Cerebellar nuclear complex (tissue), 1 donor: ENCODE measurements at places on chromosomes 5 and 9.

DNA sequence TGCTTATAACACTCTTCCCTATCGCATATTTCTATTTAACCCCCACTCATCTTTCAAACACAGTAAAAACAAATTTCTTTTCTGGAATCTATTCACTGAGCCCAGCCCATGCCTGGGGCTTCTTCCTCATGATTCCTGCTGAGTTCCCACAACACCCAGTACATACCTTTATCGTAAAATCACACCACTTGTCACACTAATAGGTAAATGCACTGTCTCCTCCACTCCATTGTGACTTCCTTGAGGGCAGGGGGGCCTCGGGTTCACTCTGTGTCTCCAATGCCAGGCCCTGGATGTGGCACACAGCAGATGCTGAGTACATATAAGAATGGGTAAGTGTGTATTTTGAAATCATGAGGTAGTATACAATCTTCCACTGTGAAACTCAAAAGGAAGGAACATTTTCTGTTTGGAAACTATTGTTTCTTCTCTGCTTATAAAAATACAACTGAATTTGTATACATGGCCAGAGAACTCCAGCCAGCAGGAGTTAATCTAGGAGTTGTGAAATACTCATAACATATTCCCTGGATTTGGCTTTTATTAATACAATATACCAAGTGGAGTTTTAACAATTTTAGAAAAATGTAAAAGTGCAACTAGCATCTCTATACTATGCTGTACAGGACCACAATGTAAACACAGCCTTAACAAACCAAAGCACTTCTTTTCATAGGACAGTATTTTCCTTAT is 7.2 kb downstream of the PLK2 start:
- DNase-seq: no peak

DNA sequence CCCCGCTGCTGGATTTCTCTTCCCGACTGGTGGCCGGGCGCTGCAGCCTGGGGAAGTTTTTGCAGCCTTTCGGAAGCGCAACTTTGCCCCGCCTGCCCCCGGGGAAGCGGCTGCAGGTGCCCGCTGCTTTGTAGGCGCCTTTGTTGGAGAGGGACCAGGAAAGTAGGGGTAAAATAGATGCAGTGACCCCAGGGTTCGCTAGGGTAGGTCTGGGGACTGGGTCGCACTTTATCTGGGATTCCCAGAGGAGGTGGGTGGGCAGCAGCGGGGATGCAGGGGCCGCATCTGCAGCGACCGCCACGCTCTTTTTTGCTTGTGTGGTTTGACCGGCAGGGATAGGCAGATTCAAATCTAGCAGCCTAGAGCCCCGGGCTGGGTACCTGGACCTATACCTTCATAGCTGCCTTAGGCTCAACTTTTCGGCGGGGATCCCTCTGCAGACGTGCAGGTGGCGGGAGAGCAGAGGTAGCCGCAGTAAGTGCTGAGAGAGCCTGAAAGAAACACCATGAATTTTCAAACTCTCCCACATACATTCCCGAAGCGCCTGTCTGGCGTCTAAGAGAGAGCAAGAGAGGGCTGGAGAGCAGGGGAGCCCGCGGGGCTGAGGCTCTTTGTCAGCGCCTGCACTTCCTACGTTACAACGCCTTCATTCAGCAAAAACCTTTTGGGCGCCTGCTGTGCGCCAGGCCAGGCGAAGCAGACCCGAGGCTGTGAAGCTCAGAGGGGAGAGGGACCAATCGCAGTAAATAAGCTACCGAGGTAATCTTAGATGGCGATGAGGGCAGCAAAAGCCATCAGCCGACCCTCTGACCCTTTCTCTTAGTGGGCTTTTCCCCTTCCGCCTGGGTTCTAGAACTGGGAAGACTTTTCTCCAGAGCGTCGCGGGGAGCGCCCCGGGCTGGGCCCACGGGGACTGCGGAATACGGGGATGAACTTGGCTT is 642 bp downstream of the SV2C start:
- DNase-seq: no peak

DNA sequence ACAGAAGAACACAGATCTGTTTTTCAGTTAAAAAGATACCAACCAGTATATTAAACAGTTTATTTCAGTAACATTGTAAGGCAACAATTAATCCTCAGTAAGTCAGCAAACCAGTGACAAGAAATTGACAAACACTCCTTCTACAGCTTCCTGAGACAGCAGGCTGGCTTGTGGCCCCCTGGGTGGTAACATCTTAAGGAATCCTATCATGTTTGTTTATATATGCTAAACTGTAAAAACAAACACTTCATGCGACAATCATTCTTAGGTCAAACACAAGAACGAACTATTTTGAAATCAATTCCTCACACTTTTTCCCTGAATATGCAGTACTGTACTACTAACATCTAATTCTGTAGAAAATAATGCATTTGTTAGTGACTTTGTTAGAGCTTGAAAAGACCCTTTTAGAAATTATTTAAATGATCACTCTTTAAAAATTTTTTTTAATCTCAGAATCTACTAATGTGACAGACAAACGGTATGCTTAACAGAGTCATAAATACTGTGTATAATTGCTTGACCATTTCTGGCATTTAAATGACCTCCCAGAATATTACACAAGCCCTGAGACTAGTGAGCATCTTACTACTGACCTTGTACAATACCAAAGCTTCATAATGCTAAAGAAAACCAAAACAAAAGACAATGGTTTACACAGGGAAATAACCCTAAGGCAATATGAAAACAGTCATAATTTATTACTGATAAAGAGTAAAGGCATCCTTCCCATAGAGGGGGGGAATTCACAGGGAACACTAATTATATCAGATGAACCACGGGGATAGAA is 48.2 kb downstream of the ERMP1 start:
- DNase-seq: no peak

DNA sequence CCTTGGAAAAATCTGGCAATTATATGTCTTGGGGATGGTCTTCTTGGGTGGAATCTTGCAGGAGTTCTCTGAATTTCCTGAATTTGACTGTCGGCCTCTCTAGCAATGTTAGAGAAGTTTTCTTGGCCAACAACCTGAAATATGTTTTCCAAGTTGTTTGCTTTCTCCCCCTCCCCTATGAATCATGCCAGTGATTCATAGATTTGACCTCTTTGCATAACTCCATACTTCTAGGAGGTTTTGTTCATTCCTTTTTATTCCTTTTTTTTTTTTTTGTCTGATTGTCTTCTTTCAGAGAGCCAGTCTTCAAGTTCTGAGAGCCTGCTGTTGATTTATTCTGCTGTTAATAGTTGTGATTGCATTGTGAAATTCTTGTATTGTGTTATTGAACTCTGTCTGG is 56.7 kb upstream of the SLC44A1 start:
- no peak for DNase-seq

DNA sequence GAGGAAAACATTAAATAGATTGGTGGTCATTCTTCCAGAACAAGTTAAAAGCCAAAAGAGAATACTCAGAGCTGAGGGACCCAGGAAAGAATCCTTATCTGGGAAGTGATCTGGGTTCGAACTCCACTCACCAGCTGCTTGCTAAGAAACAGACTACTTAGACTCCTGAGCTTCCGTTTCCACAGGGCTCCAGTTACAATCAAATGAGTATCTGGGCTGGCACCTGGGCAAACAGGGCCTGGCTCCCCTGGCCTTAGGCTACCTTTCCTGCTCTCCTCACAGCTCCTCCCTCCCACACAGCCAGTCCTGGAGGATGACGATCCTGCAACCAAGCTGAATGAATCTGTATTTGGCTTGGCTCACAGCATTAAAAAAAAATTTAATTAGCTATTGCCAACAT is 2.5 kb downstream of the MAPK9 start:
- DNase-seq: no peak

- no peak for DNase-seq
Measured at GRCh38 chr9:83011611-83012010, 51.3 kb downstream of the RASEF start.

DNA sequence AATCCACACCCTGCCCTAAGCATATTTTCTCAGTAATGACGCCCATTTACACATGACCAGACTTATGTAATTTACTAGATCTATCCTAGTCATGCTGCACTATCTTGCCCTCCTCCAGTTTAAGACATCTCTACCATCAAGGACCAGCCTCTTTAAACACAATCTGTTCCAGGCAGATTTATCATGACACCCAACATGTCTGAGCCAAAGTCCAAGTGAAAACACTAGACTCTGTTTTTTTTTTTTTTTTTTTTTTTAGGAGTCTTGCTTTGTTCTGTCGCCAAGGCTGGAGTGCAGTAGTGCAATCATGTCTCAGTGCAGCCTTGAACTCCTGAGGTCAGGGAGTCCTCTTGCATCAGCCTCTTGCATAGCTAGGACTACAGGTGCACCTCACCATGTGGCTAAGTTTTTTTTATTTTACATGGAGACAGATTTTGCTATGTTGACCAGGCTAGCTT is 354.6 kb downstream of the ARRDC3 start:
- DNase-seq: no peak

- DNase-seq: no peak
Measured at GRCh38 chr5:156826150-156826549, 23.9 kb upstream of the PPP1R2B start.

GRCh38 chr5:38780945-38781344 is 64.9 kb upstream of the OSMR start:
- no peak for DNase-seq

DNA sequence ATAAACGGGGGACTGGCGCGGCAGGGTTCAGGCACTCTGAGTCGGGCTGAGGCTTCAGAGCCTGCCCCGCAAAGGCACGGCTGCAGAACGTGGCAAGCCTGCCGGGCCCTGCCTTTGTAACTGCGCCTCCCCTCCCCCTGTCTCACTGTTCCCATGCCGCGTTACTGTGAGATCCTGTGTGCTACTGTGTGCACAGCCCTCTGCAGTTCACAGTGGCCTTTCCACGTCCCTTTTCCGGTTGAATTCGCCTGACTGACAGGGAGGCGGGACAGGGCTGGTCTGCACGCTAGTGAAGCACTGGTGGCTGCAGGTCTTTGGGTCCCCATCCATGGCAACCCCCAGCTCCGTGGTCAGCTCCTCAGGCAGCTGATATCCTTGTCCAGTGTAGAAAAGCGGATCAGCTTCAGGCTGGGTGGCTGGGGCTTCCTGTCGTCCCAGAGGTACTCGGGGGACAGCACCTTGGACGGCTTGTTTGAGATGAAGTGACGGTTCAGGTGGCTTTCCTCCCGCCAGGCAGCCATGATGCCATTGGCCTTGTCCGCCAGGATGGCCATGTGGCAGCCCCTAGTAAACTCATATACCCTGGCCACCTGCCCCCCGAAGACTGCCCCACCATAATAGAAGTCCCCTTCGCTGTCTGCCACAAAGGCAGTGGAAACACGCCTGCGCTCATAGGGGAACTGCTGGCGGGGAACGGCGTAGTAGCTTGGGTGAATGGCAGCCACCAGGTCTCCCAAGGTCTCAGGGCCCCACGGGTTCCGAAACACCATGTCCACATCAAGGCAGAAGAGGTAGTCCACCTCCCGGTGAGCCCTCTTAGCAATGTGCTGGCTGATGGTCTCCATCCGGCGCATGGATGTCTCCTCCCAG is 10.3 kb downstream of the GBGT1 start:
- DNase-seq: no peak

DNA sequence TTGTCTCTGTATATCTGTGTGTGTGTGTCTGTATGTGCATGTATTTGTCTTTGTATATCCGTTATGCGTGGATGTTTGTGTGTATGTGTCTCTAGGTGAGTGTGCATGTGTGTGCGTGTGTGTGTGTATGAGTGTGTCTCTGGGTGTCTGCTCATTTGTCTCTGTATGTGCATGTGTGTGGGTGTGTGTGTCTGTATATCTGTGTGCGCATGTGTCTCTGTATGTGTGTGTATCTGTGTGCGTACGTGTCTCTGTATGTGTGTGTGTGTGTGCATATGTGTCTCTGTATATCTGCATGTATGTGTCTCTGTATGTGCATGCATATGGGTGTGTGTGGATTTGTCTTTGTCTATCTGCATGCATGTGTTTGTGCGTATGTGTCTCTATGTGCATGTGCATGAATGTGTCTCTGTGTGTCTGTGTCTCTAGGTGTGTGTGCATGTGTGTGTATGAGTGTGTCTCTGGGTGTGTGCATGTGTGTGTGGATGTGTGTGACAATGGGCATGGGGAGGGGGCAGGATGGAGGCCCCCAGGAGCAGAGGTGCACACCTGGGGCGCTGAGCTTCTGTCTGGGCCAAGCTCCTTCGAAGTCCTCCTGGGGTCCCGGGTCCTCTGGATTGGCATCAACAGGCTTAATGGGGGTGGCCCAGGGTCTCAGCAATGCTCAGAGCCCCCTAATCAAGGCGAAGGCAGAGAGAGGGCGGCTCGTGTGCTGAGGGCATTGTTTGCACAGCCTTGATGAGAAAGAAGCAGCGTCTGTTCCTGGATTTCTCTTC is 373.4 kb upstream of the IRX4 start:
- no peak for DNase-seq

- no peak for DNase-seq
Measured at GRCh38 chr9:99296291-99296951, 74.3 kb downstream of the SEC61B start.

DNA sequence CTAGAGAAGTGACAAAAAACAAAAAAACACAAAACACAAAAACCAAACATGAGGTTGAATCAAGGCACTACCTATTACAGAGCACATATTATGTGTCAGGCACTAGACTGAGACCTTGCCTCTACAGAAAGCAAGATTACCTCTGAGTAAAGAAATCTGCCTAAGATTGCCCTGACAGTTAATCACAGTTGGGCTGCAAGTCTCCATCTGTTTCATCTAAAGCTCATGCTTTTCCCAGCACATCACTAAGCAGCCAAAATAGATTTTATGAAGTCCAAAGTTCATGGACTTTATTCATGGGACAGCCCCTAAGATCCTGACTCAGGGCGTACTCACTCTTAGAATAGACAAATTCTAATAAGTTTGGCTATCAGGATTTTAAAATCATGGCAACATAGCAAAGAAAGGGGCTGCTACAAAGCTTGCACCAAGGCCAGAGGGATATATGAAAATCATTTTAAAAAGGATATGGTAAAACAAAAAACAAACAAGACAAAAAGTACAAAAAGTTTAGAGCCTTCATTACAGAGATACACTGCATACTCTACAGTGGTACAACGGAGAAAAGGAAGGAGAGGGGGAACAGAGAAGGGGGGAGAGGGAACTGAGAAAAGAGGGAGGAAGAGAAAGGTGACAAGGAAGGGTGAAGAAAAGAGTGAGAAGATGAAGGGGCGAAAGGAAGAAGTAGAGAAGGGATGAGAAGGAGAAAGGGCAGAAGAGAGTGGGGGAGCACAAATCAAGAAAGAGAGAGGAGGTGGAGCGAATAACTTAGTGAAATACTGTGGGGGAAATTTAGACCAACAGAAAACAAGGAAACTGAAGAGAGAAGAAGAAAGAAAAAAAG is 58.2 kb downstream of the RICTOR start:
- no peak for DNase-seq

GRCh38 chr9:1959371-1959770 is 55.8 kb upstream of the SMARCA2 start:
- DNase-seq: no peak

GRCh38 chr5:180988592-180988991 is at the start of gene BTNL3:
Gene BTNL3, plus strand, starts transcription at chr5:180988846. Its CDS starts 183 bp downstream, at chr5:180989029.
- DNase-seq: no peak

- DNase-seq: no peak
Measured at GRCh38 chr9:130857864-130858738, 23.0 kb downstream of the ABL1 start.

- DNase-seq: no peak
Measured at GRCh38 chr9:113887436-113887835, 11.3 kb downstream of the ZNF618 start.
